Mesenteric fat pad (tissue), 1 donor: ENCODE measurements at places on chromosomes 1 and 21. TPM values are rescaled to one million over a fixed set of nuclear protein-coding genes. Genes with fewer than 3 reads are reported as not detected.

VASH2 gene
- total RNA-seq, result 3.0 TPM

GRCh38 chr1:178634445-178634844, 90.6 kb upstream of the RALGPS2 start:
- no peak for DNase-seq

- no peak for DNase-seq
Measured at GRCh38 chr1:218298398-218298797, 13.3 kb downstream of the RRP15 start.

DNA sequence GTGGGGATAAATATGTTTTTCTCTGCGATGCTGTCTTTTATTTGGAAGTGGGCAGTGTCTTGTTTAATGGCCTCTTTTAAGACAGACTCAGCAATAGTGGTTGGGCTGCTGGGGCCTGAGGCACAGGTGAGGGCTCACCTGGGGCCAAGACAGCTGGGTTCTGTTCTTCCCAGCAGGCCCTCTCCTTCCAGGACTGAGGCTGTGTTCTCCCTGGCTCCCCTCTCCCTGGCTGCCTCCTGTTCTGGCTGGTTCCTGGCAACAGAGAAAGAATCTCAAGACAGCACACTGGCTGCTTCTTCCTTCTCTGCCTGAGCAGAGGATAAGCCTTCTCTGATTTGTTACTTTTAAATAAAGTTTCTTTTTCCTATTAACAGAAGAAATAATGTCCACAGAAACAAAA, 7.4 kb upstream of the GRHL3 start:
- no peak for DNase-seq

NCAM2 gene
- 0.93 TPM for total RNA-seq

GRCh38 chr1:235430991-235431390, 63.8 kb downstream of the TBCE start:
- no peak for DNase-seq

TMEM51 gene
- 4.3 TPM for total RNA-seq

KDF1 gene
- not detected for total RNA-seq

GRCh38 chr1:150875197-150876118, 941 bp downstream of the ARNT start:
- no peak for DNase-seq

HJV gene
- total RNA-seq, result not detected

CRABP2 gene
- 6.7 TPM for total RNA-seq

GRCh38 chr1:103056423-103056822, 51.9 kb downstream of the COL11A1 start:
- DNase-seq, result no peak
